ENCODE measurements at places on chromosomes 12 and 14.

DNA sequence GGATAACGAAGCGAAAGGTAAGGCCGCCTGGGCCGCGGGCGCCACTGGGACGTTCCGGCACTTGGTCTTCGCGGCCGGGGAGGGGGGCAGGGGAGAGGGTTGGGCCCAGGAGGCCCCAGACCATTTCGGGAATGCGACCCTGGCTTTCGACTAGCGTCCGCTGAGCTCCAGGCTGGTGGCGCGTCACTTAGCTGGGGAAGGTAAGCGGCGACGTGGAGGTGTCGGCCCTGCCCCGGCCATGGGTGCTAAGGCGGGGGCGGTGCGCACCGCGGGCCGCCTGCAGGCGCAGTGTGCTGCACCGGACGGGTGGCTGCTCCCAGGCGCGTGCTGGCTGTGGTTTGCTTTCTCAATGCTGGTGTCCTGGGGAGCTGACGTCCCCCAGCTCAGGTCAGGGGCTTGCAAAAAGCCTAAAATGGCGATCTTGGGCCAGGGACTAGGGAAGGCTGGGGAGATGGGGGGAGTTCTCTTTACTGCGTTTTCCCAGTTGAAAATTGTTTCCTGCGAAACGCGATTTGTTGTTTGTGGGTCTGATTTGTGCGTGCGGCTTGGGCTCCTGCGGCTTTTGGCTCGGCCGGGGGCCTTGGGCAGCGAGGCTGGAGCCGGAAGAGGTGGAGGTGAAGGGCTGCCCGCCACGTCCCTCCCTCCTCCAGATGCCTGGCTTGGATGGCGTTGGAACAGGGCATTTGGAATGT lies 1.2 kb downstream of the HOXC10 start:
- DNase-seq, result no peak

DNA sequence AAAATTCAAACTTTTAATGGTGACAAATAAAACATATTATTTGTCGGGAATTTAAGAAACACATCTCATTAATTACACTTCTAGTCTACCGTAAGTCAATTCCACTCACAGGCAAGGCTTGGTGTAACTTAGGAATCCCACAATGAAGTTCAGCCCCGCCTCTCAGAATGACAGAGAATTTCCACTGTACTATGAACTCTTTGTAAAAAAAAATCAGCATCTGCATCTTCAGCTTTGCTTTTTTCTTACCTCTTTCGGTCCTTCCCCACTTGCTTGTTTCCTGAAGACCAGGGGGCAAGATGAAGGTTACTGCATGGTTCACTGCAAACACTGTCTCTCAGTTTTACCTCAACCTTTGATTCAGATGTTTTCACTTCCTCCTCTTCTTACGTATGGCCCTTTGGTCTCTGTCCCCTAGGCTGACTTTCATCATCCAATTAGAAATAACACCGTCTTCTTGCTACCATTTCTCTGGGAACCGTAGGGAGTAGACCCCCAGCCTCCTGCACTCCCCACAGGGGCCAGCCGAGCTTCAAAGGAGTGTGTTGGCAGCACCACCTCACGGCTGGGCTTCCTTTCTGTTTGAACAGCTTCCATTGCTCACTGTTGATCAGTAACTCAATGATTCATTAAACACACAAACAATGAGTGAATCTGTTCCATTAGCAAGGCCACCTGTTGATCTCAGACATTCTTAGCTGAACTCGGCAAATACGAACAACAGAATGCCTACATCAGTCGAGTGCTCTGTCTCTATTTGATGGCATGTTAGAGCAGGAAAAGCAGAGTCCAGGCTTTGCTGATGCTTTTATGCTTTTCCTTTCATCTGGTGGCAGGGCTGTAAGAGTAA lies 343.0 kb downstream of the BMP4 start:
- DNase-seq, result peak; percentile 25

GRCh38 chr12:23099604-23100003 lies 474.6 kb downstream of the ETNK1 start:
- DNase-seq, result no peak

DNA sequence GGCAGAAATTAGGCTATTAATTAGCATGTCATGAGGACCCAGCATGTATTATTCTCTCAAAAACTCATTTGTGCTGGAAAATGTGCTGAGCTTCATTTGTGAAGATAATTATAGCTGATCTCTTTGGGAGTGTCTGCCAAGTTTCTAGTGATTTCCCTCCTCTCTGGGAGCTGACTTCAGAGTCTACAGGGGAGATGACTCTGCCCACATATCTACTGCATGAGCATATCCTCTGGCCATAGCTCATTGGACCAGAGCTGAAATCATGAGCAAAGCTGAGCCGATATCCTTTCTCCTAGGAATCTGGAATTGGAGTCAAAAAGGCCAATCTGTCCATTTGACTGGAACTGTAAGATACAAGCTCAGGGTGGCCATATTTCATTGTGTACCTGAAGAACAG lies 5.9 kb downstream of the CCDC198 start:
- DNase-seq, result no peak

GRCh38 chr12:28114488-28114887 lies 75.8 kb upstream of the CCDC91 start:
- no peak for DNase-seq

DNA sequence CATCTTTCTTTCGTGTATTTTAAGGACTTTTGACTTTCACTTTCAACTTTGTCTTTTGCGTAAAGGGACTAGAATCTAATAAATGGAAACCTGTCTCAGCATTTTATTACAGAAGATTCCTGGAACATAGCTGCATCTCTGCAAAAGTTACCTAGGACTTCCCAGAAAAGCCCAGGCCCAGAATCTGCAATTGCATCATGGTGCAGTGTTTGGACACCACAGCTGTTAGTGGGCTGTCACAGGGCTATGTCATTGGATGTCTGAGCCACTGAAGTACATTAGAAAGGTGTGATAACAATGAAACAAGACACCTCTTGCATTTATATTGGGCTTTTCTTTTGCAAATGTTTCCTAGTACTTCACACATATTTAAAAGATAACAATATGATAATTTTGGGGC lies 199.9 kb upstream of the IGF1 start:
- DNase-seq, result no peak

DNA sequence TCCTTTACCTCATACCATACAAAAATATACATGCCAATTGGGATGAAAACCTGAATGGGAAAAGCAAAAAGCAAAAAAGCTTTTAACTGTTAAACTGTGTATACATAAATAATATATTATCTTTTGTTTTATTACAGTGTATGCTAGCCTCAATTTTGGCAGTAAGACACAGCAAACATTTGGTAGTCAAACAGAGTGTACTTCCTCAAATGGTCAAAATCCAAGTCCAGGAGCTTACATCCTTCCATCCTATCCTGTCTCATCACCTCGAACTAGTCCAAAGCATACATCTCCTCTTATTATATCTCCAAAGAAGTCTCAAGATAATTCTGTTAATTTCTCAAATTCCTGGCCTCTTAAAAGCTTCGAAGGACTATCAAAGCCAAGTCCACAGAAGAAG lies 41.9 kb downstream of the TOGARAM1 start:
- no peak for DNase-seq

- no peak for DNase-seq
Measured at GRCh38 chr12:2336409-2336829, 283.6 kb downstream of the CACNA1C start.

DNA sequence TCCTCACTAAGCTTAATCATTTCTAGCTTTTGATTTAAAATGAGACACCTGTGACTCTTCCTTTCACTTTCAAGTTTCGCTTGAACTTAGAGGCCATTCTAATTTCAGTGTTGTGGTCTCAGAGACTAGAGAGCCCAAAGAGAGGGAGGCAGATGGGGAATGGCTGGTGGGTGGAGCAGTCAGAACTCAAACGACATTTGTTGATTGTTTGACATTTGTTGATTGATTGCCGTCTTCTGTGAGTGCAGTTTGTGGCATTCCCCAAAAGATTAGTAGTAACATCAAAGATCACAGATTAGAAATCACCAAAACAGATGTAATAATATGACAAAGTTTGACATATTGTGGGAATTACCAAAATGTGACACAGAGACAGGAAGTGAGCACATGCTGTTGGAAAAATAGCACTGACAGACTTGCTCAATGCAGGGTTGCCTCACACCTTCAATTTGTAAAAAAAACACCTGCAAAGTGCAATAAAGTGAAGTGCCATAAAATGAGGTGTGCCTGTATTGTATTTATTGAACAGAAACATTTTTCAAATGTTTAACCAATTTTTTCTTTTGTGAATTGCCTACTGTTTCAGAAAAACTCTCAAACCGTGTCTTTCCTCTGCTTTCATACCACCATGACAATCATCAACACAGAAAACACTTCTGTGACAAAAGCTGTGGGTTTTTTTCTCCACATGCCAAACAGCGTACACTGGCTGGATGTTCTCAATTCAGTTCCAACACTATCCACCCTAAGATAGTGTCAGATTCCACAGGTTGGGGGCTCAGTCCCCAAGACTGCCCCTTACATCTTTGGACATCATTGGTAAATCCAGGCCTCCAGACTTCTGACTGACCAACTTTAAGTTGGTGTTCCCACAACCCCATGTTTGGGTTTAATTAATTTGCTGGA lies 376.3 kb upstream of the RGS6 start:
- no peak for DNase-seq
